ENCODE measurements at places on chromosomes 2 and 18.

DNA sequence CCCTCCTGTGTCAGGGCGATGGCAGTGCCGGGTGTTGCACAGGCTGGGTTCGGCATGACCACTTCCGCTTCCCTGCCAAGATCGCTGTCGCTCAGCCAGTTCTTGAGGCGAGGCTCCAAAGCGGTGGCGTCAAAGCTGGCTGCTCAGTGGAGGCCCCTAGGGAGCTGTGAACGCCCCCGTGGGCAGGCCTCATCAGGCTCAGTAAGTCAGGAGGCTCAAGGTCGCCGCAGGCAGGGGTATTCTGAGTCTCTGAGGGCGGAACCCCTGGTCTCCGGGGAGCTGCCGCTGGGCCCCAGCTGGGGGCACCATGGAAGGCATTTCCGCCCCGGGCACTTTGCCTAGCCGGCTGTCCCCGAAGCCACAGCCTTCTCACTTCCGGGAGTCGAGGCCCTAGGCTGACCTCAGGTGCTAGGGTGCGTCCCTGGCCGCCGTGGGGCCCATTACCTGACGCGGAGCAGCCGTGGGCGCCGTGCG lies 210.4 kb downstream of the SOCS6 start:
- peak; percentile 3 for DNase-seq

- DNase-seq, result no peak
These were observed 378.4 kb upstream of the SPHKAP start for GRCh38 chr2:228559774-228560415.

DNA sequence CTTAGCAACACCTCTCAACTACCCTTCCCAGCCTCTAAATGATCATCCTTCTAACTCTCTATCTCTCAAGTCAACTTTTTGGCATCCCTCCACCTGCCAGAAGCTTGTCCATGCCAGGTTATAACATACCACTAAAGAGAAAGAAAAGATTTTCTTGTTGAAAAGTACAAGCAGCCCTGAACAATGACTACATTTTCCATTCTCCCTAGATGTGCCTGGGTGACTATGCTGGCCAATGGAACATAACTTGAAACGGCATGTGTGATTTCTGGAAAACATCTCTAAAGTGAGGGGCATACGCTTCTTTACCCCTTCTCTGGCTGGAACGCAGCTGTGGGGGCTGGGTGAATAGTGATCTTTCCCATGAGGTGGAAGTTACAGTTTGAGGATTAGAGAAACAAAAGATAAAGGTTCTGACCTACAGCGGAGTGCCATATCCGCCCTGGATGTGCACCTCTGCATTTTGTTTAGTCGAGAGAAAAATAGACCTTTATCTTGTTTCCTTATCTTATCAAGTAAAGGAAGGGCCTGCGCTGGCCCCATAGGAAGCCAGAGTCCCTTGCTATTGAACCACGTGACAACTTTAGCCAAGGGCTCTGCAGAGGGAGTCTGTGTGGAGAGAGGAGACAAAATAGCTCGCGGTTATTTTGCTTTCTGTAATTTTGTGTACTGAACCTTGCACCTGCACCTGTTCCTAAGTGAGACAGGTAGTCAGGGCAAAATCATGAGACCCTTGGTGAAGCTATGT lies 436.8 kb downstream of the TGIF1 start:
- no peak for DNase-seq

DNA sequence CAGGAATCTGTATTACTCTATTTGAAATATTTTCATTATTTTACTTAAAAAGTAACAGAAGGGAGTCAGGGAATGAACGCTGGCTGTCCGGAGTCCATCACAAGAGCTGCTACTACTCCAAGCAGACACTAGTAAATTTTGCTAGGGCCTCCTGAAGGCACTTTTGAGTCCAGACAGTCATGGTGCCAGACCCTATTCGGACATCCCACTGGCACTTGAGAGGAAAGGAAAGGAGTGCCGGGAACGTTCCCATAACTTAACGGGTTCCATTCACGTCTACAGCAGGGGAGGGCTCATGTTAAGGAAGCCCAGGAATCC lies 563 bp upstream of the GMCL1 start:
- DNase-seq, result no peak

- no peak for DNase-seq
These were observed 10.8 kb downstream of the AGFG1 start for GRCh38 chr2:227482638-227483340.

- DNase-seq, result no peak
These were observed 137.2 kb upstream of the HAAO start for GRCh38 chr2:42929546-42930024.

DNA sequence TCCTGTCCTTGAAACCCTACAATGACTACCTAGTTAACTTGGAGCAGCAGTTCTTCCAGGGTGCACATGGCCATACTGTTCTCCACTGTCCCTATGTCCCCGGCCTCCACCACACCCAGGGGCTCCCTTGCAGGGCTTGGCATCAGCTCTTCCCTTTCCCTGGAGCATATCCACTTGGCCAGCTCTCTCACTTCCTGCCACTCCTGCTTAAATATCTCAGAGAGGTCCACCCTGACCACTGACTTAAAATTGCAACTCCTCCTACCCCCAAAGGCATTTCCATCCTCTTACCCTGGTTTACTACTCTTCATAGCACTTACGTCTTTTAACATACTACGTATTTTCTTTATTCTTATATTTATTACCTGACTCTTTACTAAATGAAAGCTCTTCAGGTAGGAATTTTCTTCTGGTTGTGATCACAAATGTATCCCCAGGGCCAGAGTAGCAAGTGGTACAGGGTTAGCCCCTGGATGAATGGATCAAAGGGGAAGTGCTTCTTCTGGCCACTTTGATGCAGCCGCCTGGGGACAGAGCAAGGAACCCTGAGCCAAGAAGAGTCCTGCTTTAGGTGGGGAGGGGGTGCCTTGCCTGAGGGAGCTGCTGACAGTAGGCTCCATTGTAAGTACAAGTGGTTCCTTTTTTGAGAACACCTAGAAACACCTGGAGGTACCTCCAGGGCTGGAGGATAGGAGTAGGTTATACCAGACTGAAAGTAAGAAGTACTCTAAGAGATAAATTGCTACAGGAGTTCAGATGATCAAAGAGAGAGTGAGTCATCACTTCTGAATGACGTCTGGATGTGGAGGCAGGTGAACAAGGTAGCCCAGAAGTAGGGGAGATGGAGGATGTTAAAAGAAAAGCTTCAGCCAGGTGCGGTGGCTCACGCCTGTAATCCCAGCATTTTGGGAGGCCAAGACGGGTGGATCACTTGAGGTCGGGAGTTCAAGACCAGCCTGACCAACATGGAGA lies 82.2 kb downstream of the SOCS6 start:
- DNase-seq, result no peak

GRCh38 chr18:57150081-57150480 lies 3.2 kb downstream of the BOD1L2 start:
- no peak for DNase-seq

DNA sequence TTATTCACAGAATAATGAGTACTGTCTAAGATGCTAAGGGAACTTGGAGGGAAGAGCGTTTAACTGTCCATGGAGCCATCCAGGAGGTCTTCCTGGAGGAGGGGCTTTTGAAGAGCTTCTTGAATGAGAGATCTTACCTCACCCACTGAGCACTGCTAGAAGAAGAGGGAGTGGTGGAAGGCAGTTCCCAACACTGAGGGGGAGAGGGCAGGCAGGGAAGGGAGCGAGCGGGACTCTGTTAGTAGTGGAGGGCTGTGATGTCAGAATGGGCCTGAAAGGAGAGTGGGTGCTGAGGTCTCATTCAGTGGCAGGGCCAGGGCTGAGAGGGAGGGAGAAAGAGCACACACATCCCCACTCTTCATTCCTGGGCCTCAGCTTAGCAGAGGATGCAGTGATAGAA lies 65.0 kb downstream of the NCK2 start:
- no peak for DNase-seq

- no peak for DNase-seq
These were observed 46.6 kb downstream of the RRM2 start for GRCh38 chr2:10169053-10169578.

DNA sequence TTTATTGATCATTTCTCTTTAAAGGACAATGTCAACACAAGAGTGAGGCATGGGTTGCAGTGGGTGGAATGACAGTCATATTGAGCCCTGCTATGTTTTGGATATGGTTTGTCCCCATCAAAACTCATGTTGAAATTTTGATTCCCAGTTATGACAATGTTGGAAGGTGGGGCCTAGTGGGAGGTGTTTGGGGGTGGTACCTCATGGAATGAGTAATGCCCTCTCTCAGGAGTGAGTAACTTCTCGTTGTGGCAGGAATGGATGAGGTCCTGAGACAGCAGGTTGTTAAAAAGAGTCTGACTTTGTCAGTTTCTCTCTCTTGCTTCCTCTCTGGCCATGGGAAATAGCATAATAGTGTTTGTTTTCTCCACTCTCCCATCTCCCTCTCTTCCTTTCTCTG lies 345.3 kb downstream of the DCC start:
- no peak for DNase-seq

GRCh38 chr18:58396144-58396543 lies 232.7 kb downstream of the ALPK2 start:
- no peak for DNase-seq

GRCh38 chr2:118292991-118293390 lies 204.7 kb downstream of the INSIG2 start:
- DNase-seq, result no peak

GRCh38 chr2:229708335-229708734 lies 6.0 kb downstream of the DNER start:
- no peak for DNase-seq

DNA sequence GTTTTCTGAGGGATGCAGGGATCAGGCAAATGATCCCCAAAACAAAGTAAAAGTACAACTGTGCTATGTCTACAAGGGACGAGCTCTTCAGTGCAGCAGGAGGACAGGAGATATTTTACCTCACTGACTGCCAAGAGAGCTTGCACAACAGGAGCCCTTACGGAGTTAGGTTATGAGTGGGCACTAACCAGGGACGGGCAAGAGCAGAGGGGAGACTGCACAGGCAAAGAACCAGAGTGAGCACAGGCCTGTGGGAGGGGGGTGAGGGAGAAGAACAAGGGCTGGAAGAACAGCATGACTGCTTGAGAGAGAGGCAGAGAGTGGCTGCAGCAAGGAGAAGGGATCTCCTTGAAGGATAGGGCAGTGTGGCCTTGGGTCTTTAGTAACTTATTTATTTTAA lies 101.1 kb upstream of the PID1 start:
- no peak for DNase-seq

DNA sequence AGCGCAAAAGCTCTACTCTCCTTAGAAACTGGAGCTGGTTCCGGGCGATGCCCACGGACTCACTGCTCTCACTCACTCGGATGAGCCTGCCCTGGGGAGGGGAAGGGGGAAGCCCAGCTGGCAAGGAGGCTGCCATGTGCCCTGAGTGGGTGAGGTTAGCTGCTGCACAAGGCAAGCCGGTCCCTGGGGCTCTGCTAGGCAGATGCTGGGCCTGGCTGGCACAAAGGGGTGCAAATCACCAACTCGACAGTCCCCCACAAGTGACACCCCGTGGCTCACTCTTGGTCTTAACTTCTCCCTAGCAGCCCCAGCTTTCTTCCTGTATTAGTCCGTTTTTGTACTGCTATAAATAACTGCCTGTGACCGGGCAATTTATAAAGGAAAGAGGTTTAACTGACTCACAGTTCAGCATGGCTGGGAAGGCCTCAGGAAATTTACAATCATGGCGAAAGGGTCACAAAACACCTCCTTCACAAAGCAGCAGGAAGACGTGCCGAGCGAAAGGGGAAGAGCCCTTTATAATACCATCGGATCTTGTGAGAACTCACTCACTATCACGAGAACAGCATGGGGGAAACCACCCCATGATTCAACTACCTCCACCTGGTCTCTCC lies 33.2 kb downstream of the ADCY3 start:
- DNase-seq, result peak; percentile 4

GRCh38 chr18:4450065-4450658 lies 4.9 kb downstream of the DLGAP1 start:
- no peak for DNase-seq

GRCh38 chr2:140808820-140809219 lies 1322.0 kb downstream of the LRP1B start:
- DNase-seq, result no peak

DNA sequence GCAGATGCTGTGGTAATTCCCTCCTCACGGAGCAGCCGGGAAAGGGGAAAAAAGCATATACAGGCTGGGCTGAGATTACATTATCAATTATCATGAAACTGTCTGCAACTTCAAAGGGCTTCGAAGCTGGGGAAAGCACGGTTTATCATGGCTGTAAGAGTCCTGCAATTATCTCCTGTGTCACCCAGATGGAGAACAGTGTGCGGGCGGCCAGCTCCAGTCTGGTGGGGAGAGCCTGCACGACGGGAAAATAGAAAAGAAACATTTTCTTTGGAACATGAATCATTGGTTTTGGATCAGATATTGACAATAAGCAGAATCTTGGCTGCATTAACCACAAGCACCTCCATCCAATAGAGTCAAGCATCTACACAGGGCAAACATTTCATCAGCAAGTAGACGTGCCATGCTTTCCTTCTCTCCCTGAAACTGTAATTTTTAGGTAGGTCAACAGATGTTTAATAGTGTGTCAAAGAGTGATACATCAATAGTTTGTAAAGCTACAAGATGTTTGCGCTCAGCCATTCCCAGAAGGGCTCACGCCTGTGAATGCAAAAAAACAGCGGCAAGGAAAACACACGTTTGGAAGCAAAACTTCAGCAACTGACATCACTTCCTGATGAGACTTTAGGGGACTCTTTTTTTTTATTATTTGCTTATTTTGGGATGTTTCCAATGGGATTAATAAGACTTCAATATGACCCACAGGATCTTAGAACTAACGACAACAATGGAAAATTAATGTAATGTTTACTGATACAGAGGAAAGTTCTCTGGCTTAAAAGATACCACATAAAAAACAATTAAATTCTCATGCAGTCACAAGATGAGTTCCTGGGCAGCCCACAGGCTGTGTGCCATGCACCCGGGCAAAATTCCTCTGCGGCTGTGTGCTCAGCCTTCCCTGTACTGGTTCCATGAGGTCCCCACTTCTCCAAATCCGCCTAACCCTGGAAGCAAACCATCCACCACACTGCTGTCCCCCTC lies 111.0 kb upstream of the SALL3 start:
- DNase-seq, result no peak

DNA sequence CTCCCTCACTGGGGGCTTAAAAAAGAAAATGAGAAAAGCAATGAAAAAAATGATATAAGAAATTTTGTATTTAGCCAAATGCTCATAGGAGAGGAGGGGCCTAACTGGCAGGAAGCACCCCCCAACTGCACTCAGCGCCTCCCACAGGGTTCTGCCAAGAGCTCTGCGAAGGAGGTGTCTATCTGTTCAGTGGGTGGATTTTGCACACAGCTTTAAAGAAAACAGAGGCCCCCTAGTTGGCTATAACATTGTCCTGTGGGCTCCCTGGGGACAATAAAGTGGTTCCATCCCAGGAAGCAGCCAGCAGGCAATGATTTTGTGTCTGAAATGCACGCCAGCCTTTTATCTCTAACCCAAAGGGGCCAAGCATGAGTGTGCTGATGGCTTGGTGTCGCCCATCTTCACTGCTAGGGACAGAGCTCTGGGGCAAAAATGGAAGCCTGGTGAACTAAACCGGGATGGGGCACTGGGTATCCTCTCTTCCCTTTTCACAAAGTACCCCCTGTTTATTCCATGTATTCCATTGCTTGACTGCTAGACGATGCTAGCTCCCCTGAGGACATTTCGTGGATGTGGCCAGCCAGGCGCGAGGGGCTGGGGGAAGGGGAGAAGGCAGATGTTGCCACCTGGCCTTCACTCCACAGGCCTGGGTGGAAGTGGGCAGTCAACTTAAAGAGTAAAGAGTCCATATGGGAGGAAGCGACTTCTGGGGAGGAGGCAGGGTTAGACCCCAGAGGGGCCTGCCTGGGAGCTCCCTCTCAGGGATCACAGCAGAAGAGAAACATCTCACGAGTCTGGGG lies 205.7 kb downstream of the CYP26B1 start:
- DNase-seq, result no peak

- DNase-seq, result no peak
These were observed 46.6 kb upstream of the XIRP2 start for GRCh38 chr2:166841679-166842078.

GRCh38 chr2:217904614-217904965 lies 98.2 kb downstream of the TNS1 start:
- no peak for DNase-seq

All from activated CD8-positive, alpha-beta T cell treated with anti-CD3 and anti-CD28 coated beads for 36 hours (primary cell).